ENCODE measurements at places on chromosomes 12 and 14.
A peak's percentile ranks its signal among the peaks of the same experiment; 100 is the strongest.

GRCh38 chr12:96578526-96579125 lies 89.2 kb downstream of the CFAP54 start:
- DNase-seq: no peak

GRCh38 chr14:54050759-54051158 lies 94.1 kb upstream of the BMP4 start:
- no peak for DNase-seq

DNA sequence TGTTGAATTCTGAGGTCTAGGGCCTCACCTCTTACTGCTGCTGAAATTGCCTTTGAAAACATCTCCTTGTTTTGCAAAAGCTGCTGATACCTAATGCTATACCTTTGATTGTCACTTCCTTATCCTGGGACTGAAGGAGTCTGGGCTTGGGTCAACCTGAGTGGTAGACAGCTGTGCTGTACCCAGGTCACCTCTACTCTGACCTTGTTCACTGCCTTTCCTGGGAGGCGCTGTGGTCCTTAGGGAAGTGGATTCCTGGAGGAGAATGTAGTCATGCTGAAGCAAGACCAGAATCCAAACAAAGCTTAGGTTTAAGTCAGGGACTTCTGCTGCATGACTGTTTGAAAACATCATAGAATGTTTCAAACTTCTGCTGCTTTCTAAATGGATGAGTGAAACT lies 191.4 kb downstream of the SNAPC1 start:
- DNase-seq: no peak

DNA sequence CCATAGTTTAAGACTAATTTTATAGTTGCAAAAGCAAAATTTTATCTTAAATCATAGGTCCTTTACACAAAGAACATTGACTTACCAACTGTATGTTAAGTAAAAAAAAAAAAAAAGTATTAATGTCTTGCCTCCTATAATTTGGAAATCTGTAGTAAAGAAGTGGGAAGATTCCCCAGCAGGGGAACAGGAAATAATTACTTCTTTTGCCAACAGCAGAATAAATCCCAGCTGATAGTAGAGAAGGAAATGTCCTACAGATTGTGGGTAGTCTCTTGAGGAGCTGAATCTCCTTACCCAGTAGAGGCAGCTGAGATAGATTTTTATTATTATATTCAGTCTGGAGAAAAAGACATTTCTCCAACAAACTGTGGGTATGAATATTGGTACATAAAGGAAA lies 193.7 kb downstream of the SLC6A15 start:
- DNase-seq: no peak

DNA sequence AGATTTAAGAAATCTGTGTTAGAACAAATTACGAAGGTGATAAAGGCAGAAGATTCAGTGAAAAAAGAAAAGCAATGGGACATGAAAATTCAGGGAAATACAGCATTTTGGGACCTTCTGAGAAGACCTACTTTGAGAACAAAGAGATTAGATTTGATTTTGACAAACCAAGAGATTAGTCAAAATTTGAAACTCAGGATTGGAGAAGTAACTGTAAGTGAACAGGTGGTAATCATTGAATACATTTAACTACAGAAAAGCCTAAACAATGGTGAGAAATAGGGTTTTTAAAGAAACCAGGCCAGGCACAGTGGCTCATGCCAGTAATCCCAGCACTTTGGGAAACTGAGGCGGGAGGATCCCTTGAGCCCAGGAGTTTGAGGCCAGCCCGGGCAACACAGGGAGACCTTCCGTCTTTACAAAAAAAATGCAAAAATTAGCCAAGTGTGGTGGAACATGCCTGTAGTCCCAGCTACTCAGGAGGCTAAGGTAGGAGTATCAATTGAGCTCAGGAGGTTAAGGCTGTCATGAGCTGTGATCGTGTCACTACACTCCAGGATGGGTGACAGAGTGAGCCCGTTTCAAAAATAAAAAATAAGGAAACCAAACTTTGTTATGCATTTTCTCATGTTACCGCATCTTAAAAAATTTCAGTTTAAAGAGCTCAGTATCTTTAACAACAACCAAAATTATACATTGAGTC lies 8.9 kb upstream of the SAV1 start:
- no peak for DNase-seq

GRCh38 chr12:94149781-94150239 lies 1.4 kb downstream of the PLXNC1 start:
- no peak for DNase-seq

GRCh38 chr12:78457938-78458337 lies 406.6 kb upstream of the SYT1 start:
- DNase-seq: no peak

DNA sequence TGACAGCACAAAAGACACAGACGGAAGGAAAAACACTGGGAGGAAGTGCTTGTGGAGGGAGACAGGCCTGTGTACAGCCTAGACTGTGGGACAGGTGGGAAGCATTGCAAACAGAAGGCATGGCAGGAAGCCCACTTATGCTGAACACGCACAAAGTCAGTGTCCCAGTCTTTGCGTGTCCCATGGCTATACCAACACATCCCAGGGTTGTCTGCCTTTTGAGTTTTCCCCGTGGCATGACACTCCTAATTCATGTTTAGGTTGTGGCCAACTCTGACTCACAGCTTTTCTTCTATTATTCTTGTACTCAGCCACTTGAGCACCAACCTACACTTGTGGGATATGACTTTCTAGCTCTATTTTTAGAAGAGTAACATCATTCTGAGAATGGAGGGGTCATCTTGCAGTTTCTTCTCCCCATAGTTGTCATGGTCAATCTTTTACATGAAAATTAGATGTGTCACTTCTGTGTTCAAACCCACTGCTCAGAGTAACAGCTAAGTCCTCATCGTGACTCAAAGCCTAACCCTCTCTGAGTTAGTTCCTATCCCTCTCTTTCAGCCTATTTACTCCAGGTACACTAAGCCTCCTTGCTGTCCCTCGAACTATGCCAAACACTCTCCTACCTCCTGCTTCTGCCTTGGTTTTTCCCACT lies 27.5 kb upstream of the JPH4 start:
- DNase-seq: no peak

DNA sequence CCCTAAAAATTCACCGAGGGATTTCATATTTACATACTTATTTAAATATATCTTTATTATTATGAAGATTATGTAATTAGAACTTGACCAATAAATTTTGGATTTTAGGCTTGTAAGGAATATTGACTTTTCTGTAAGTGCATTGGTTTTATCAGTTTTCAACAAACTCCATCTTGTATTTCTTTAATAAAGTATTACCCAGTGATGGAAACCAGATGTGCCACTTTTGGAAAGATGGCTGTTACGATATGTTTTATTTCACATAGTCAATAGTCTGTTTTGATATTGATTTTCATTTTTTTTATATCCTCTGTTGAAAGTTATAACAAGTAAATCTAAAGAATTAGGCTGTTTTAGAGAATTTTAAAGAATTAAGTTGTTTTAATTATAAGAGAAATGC lies 1.8 kb downstream of the MON2 start:
- no peak for DNase-seq

GRCh38 chr14:59600211-59600945 lies 23.8 kb upstream of the CCDC175 start:
- no peak for DNase-seq

DNA sequence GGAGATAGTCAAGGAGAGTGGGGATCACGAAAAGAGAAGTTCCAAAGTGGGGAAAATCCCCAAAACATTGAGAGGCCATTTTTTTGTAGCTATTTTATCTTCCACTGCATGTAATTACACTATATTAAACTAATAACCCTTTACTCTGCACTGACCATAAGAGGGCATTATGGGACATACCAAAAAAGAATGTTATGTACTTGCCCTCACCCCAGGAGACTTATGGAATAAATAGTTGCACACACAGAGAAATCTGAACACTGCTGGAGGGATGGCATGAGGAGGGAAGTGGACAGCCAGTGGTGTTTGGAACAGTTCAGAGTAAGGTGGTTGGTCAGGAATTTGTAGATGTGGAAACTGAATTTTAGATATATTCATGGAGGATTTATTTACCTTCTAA lies 422.9 kb downstream of the SNAPC1 start:
- no peak for DNase-seq

DNA sequence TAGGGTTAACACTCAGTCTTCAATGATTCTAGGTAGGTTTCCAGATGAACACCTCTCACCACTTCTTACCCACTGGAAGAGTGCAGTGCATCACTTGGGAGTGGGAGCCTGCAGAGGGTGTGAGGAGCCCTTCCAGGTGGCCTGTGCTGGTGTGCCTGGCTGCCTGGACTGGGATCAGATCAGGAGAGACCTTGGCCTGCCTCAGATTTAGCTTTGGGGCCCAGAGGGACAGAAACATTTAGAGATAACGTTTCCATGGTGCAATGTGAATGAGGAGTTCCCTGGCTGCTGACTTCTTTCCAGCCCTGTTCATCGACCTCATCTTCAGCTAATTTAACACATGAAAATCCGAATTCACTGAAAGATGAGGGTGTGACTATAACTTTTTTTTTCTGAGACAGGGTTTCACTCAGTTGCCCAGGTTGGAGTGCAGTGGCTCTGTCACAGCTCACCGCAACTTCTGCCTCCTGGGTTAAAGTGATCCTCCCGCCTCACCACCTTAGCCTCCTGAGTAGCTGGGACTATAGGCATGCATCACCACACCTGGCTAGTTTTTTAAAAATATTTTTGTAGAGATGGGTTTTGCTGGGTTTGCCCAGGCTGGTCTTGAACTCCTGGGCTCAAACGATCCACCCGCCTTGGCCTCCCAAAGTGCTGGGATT lies 53.6 kb downstream of the SUSD6 start:
- DNase-seq: no peak

DNA sequence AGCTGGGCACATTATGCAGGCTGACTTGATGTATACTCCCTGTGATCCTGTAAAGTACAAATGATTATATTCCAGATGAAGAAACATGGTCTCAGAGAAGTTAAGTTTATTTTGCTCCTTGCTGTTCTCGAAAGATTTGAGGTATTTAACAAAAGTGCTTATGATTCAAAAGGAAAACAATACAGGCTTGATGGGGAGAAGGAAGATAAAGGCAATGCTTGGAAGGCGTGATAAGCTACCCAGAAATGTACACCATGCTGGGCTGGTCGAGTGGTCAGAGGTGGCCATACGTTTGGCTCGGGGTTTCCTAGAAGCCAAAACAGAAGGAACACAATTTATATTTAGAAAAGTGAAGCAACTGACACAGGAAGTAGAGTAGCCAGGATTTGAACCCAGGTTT lies 201.0 kb downstream of the KTN1 start:
- no peak for DNase-seq

GRCh38 chr14:96162741-96163140 lies 41.9 kb upstream of the BDKRB2 start:
- no peak for DNase-seq

DNA sequence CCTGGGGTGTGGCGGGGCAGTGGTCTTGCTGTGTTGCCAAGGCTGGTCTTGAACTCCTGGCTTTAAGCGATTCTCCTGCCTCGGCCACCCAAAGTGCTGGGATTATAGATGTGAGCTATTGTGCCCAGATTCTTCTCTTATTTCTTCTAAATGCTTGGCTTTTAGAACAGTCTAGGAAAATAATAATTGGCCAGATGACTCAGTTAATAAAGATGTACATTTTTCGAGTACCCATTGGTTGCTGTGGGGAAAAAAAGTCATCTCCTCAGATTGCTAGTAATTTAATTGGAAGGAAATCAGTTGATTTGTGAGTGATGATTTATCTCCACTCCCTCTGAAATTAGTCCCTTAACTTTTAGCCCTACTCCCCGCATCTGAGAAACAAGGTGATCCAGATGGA lies 45.5 kb downstream of the CHST11 start:
- no peak for DNase-seq

DNA sequence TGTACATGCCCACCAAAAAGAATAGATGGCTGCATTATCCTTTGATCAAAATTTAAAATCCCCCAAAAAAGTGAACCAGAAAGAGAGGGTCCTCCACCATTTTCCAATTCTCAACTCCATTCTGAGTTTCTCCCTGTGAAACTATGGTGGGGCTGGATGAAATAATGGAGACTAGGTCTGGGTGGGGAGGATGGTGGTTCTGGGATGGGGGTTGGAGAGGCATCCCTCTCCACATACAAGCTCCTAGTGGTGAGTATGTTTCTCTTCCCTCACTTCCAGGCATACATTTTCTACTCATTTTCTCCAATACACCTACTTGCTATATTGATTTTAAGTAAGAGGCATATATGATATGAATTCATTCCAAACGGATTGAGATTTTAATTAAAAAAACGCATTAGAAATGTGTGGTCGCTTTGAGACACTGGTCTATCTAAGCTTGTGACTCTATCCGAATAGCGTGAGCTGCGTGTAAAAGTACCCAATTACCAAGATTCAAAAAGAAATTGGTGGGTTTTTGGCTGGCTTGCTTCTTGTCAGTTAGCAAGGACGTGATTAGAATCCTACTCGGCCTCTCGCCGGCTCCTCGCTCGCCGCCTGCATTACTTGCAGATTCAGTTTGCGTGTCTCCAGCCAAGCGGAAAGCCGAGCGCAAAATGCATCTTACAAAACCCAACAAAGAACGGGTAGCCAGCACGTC lies 3.4 kb downstream of the ASCL1 start:
- DNase-seq: no peak

- DNase-seq: no peak
Observed at GRCh38 chr14:91953170-91953985, 5.9 kb upstream of the FBLN5 start.

GRCh38 chr14:105197211-105197641 lies 16.1 kb upstream of the NUDT14 start:
- no peak for DNase-seq

DNA sequence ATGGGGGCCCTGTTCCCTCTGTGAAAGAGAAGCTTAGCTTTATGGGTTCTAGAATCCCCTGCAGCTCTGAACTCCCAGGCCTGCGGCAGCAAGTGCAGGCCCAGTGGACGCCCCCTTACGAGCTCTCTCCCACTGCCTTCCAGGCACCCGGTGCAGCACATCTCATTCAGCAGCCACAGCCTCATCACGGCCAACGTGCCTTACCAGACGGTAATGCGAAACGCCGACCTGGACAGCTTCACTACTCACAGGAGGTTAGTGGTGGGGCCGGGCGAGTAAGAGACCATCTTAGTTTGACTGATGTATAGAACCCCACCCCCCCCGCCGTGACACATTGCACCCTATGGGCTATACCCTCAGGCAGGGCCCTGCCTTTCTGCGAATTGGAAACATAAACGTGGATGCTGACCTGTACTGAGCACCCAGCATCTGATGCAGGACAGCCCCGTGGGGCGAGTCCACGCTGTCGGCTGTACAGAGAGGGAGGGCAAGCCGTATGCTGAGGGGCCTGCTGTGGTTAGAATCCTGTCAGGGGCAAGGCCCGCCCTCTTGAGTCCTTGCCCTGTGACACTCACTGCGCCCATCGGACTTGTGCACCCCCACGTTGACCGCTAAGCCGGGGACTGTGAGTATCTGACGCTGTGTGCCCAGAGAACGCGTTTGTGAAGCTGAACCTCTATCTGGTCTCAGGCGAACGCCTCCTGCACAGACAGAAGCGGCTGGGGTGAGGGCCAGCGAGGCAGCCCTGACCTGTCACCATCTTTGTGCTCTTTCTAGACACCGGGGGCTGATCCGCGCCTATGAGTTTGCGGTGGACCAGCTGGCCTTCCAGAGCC lies 71.7 kb downstream of the TESC start:
- no peak for DNase-seq

GRCh38 chr14:70640938-70641547 lies 673 bp upstream of the TTC9 start:
- DNase-seq: peak; percentile 25

GRCh38 chr12:27555925-27556778 lies 32.1 kb downstream of the PPFIBP1 start:
- DNase-seq: no peak

GRCh38 chr12:27194644-27195043 lies 49.4 kb upstream of the STK38L start:
- no peak for DNase-seq

Measured in activated T-cell treated with anti-CD3 and anti-CD28 coated beads for 4 hours (primary cell).